ENCODE measurements at places on chromosomes 1 and 21.

DNA sequence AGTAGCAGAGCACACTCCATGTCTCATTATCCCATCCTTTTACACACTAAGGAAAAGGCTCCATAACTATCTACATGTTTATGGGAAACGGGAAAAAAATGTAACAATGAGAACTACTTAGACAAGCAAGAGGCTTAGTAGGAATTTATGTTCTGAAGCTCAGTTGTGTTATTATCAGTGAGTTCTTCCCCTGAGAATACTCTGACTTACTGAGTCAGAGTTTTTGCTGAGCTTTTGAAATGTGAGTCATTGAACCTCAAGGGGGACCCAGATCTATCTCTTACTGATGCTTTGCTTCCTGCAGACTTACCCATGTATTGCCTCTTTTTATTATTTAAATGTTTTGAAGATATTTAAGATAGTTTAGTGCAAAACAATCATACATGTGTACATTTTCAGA, 20.1 kb downstream of the CFHR5 start:
- no peak for DNase-seq

DNA sequence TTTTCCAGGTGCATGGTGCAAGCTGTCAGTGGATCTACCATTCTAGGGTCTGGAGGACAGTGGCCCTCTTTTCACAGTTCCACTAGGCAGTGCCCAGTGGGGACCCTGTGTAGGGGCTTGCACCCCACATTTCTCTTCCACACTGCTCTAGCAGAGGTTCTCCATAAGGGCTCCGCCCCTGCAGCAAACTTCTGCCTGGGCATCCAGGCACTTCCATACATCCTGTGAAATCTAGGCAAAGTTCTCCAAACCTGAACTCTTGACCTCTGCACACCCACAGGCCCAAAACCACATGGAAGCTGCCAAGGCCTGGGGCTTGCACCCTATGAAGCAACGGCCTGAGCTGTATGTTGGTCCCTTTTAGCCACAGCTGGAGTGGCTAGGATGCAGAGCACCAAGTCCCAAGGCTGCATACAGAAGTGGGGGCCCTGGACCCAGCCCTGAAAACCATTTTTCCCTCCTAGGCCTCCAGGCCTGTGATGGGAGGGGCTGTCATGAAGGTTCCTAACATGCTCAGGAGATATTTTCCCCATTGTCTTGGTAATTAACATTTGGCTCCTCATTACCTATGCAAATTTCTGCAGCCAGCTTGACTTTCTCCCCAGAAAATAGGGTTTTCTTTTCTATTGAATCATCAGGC, 46.1 kb downstream of the SERBP1 start:
- DNase-seq, result no peak

DNA sequence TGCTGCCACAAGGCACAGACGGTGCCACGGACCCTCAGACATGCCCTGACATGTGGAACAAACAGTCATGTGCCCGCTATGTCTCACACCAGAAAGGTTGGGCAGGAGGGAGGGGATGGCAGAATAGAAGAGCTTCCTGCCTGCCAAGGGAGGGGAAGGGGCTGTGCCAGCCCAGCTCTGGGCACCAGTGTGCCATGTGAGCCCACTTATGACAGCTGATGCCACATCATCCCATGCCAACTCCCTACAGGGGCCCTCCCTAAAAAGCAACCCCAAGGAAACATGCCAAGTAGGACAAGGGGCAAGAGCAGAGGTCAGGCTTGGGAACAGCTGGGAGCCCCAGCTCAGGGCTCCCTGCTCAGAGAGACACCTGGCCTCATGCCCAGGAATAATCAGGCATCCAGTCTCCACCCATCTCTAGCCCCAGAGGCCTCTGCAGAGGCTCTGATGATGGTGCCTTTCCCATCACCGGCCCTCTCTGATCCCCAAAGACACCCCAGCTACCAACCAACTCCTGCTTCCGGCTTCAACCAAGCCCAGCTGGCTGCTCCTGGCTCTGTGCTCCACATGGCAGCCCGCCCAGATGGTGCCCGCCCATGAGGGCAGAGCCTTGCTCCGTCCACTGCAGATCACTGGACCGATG, 10.3 kb downstream of the ADGRB2 start:
- DNase-seq, result no peak

DNA sequence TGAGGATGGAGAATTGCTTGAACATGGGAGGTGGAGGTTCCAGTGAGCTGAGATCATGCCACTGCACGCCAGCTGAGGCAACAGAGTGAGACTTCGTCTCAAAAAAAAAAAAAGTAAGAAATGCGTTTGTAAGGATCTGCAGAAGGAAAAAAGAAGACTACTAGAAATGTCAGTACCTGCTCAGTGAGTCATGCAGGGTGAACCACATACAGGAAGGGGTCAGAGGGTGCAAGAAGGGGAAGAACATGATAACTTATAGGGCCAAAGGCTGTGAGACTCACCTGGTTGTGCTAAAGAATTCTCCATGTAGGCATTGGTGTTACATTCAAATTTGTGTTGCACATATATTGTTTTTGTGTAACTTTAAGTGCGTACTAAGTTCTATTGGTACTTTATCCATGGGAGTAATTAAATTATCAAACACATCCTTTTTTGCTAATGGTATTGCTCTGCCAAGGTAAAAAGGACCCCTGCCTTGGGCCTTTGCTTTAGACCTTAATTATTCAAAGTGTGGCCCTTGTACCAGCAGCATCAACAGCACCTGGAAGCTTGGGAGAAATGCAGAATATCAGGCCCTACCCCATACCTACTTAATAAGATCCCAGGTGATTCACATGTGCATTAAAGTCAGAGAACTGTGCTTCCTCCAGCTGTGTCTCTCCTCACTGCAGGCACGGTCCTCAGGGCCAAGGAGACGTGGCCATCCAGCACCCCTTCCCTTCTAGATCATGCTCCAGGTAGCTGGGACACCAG, 96.4 kb upstream of the PPP2R5A start:
- DNase-seq, result no peak

- DNase-seq, result no peak
Observed at GRCh38 chr1:116178837-116179236, 67.6 kb downstream of the MAB21L3 start.

- DNase-seq, result no peak
Observed at GRCh38 chr21:38944903-38945302, 139.2 kb downstream of the ETS2 start.

DNA sequence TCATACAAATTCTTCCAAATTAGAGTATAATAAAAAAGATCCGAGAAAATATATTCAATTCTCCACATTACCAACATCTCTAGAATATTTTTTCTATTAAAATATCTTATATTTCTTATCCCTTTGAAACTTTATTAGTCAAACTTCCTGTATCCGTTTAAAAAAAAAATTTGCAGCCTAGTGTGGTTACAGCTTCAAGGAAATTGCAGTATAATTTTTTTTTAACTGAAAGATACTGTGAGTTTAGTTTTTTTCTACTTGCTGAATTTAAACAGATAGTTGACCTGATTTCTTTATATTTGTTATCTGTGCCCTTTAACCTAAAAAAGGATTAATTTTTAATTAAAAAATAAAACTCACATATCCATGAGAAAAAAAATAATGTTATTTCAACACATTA, 1.5 kb downstream of the RGS18 start:
- DNase-seq, result no peak

DNA sequence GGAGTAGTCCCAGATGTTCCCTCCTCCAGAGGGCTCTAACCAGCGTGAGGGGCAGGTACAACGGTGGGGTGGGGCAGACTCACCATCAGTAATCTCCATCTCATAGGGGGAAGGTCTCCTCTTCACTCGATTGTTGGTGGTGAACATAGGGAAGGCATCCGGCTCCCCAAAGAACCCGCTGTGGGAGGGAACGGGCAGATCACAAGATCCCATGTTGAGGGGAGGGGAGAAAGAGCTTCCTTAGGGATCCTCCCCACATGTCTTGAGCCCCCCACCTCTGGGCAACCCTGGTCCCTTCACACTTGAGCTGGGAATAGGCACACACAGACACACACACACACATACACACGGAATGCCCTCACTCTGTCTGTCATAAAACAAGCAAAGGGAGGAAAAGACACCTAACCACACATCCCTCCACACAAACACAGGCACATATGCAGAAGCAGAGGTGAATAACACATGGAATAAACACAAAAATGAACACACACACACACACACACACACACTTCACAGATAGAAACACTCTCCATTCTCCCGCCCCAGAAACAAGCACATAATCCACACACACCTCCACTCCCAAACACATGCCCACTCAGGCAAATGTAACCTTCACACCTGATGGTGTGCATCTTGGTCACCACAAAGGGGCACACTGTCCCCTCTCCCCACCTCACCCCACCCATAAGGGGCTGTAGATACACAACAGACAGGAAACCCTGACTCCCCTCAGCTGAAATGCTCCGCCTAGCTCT, 7.9 kb downstream of the TAL1 start:
- no peak for DNase-seq

DNA sequence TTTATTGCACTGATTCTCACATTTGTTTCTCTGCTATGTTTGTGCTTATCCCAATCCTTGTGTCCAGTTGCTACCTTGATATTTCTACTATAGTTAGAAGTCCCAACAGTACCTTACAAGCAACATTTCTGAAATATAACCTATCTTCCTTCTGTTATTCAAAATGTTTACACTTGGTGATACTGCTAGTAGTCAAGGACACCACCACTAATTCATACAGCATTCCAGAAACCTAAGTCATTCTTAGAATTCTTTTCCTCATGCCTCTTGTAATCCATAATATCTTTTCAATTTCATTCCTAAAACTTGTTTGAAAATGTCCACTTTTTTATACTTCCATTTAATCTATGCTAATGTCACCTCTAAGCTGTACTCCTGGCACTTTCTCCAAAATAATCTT, 2132.1 kb downstream of the NCAM2 start:
- DNase-seq, result no peak

GRCh38 chr1:60890664-60891063, 191.7 kb upstream of the NFIA start:
- DNase-seq, result no peak

DNA sequence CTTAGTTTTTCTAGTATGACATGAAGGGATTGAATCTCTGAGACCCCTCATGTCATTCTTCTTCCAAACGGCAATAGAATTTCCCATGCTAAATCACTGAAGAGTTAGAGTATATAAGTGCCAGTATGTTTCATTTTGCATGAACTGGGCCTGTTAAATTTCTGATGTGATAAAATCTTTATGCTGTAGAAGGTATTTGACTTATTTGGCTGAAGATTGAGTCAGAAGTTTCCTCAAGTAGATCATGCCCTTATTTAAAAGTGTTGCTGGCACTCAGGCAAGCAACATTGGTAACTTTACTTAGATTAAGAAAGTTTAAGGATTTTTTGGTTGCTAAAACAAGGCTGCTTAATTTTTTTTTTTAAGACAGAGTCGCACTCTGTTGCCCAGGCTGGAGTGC, 13.3 kb downstream of the ATF6 start:
- DNase-seq, result no peak

DNA sequence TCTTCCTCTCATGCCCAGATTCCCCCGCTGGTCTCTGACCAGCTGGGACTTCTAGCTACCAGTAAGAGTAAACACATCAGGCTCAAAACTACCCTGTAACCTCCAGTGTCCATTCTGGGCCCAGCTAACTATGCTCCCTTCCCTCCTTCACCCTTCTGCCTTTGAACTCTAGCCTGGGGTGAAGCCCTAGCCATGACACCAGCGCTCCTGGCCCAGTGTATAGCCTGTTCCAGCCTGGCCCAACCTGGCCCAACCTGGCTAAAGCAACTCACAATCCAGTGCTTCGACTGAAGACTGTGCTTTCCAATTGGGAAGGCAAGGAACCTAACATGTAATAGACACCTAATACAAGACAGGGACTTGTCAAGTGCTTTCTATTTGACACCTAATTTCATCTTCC, 27.6 kb downstream of the CSMD2 start:
- DNase-seq, result no peak

- no peak for DNase-seq
Observed at GRCh38 chr1:209256766-209257350, 326.7 kb upstream of the CAMK1G start.

DNA sequence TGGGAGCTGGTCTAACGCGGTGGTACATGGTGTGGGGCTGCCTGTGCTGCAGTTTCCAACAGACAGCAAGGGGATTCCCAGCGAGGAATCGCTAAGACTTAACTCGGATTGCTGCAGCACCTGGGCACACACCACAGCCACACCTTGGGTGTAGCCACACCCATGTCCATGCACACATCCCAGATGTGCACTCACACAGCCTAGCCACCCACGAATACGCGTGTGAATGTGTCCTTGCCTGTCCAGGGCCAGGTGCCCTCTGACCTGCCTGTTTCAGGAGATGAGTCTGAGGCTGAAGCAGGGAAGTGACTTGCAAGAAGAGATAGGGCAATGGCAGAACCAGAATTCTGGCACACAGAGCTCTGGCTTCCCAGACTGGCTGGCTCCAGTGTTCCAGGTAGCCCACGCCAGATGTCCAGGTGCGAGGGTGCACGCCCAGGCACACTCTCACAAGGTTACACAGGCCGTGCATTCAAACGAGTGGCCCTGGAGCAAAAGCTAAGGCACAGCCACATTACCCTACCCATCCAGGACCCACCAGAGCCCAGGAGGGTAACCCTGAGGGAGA, 272.7 kb downstream of the TRABD2B start:
- no peak for DNase-seq

GRCh38 chr1:225878282-225878681, 3.9 kb downstream of the TMEM63A start:
- no peak for DNase-seq

DNA sequence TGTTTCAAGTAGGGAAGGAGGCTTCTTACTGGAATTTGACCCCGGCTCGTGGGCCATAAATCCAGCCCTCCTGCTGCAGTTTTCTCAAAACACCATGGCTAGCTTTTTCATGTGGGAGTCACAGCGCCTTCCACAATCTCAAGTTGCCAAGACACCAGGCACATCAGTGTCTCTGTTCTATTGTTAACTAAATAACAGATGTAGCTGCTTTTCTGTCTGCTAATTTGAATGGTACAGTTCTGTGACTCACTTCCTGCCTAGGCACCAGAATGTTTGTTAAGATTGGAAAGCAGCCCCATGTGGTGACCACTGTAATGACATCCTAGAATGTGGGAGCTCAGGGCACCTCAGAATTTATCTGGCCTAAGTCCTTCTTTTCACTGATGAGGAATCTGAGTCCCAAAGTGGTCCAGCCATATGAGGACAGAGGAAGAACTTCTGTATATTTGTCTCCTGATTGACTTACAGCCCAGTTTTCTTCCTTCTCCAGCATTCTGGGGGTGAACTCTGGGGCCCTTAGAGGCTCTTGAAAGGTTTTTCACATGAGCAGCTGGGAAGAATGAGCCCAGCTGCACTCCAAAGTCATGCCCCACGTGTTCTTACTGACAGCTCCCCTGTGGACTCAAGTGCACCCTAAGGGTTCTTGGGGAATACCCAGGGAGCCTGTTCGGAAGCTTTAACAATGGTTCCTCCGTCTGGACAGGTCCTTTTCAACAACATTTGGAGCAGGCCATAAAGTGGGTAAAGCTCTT, 27.5 kb downstream of the TRIM45 start:
- DNase-seq, result peak; percentile 64

GRCh38 chr1:241357366-241358340, 648 bp upstream of the RGS7 start:
- no peak for DNase-seq

DNA sequence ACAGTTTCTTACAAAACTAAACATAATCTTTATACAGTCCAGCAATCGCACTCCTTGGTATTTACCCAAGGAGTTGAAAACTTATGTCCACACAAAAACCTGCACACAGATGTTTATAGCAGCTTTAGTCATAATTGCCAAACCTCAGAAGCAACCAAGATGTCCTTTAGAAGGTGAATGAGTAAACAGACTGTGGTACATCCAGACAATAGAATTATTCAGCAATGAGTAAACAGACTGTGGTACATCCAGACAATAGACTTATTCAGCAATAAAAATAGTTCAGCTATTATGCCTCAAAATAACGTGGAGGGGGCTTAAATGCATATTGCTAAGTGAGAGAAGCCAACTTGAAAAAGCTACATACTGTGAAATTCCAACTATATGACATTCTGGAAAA, 87.0 kb upstream of the GALNT2 start:
- DNase-seq, result no peak
